Iris pigment epithelial cell (primary cell): ENCODE measurements at places on chromosomes 13 and 19.
A peak's percentile ranks its signal among the peaks of the same experiment; 100 is the strongest.

- DNase-seq: no peak
Observed at GRCh38 chr13:51912511-51913225, 50.9 kb downstream of the CCDC70 start.

- peak; percentile 71 for DNase-seq
Observed at GRCh38 chr13:102873653-102874052, 27.8 kb downstream of the ERCC5 start.

DNA sequence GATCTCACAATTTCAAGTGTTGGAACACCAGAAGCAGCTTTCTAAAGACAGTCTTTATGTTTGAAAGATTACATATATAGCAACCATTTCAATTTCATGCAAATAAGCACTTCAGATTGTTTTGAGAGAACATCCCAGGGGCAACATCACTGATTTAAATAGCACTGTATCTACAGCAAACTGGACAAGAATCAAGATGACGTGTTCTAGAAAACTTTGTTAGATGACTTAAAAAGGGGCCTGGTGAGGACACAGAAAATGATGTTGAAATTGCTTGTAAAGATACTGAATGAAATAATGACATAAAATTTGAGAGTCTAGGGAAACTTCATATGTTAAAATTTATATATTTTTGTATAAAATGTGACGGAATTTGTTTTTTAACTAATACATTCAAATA, 277.1 kb downstream of the KLF12 start:
- no peak for DNase-seq

DNA sequence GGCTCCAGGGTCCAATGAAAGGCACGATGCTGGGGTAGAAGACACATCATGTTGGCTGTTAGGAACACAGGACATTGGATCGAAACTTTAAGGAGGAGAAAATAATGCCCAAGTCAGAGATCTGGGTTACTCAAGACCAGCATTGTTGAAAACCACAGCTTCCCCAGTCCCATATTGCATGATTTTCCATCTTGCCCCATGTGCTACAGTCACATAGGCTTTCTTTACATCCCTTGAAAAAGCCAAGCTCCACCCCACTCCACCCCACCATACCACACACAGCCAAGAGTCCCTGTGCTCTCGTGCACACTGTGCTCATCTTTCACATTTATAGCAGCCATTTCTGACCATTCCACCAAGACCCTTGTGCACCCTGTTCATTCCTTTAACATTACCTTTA, 636.2 kb downstream of the DIAPH3 start:
- no peak for DNase-seq

DNA sequence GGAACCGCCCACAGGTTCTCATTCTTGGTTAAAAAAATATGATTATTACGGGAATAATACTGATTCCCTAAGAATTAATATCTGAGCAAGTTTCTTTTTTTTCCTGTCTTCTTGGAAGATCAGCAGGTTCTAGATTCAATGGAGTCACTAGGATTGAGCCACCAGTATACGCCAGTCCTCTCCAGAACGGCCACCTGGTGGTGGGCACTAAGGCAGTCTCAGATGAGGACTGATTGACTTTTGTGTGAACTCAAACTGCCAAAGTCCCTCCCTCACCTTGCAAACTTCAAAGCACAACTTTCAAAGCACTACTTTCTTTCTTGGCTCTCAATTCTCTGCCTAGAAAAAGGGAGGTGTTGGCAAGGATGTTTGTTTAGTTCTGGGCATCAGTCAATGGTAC, 33.3 kb upstream of the ALOX5AP start:
- no peak for DNase-seq

GRCh38 chr19:29606420-29606747, 301 bp downstream of the POP4 start:
- no peak for DNase-seq

DNA sequence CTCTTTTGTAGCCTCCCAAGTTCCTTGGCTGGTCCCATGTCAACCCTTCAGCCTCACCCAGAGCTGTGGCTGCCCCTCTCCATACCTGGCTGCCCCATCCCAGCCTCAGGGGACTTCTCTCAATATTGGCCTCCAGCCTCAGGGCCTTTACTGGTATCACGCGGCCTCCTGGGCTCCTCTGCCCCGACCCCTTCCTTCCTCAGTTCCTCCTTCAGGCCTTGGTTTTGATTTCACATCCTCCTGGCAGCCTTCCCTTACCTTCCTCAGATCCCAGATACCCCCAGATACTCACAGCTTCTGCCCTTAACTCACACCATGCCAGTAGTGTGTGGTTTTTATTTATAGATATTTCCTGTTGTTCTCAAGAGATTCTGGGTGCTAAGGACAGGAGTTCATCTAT, 12.8 kb upstream of the SCN1B start:
- no peak for DNase-seq

- DNase-seq: no peak
Observed at GRCh38 chr13:20526664-20527063, 1.0 kb upstream of the CRYL1 start.

DNA sequence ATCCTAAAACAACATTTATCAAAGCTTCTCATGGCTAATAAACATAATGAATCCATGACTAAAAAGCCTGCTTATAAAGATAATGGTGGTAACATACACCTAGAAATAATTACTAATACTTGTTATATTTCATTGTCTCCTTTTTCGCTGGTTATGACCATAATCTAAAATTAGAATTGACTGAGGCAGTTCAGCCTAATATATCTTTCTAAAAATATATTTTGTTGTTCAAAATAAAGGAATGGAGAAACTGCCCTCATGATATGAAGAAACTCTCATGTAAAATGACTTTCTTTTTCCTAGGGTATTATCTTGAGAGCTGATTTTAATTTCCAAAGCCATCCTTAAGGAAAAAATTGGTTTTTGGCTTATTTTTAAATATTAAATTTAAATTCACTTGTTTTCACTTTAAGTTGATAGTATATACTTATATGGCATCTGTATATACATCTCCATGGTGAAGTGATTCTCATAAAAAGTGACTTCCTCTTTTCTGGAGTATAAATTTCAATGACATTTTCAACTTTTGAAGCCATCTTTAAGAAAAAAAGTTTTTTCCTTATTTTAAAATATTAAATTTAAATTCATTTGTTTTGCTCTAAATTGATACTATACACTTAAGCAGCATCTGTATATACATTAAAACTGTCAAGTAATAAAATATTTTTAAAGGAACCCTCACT, 204.6 kb downstream of the VWA8 start:
- no peak for DNase-seq

DNA sequence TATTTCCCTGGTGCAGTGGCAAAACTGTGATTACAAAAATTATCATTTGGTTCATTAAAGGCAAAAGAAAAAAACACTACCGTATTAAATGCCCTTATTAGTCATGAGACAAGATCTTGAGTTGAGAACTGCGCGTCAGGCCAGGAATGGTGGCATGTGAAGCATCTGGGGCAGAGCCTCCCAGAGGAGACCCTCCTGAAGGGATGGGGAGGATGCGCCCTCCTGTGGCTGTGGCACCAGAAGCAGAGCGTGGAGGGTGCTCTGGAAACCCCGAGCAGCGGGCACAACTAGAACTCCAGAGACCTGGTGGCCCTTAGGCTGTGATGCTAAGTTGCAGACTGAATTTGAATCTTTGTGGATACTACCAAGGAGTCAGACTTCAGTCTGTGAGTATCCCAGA, 11.5 kb downstream of the CUL4A start:
- no peak for DNase-seq

GRCh38 chr13:112905619-112905989, 63.4 kb upstream of the MCF2L start:
- no peak for DNase-seq

DNA sequence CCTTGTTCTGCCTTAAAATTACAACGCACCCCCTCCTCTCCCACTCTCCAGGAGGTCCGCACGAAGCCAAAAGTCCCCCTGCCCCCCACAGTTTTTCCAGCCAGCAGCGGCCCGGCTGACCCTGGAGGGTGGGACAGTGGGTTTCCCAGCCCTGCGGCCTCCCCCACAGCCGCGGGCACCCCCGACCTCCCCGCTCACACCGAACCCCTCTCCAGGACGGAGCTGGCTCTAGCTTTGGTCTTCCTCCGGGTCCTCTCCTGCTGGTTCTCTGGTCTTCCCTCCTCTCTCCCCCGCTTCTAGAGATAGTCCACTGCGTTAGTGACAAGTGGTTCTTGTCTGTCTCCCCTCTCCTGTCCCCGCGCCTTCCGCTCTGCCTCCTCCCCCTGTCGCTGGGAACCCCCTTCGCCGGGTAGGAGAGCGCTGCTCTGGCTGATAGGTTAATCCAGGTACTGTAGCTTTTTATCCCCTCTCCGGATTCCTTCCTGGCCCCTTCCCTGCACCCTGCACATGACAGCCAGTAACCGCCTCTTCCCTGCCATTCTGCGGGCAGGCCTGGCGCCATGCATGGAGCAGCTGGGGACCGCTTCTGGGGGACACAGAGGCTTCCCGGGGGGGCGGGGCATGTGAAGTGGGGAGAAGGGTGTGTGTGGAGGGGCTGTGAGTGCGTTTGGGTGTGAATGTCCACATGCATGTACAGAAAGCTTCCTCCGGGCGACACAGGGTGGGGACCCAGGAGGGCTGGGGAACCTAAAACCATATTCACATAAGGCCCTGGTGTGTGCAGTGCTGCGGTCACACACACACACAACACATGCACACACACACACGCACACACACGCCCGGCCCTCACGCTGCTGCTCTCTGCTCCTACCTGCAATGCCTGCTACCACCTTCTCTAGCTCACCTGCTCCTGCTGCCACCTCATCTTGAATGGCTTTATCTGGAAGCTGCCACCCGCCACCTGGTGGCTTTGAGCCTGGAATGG, 17.2 kb downstream of the PRR36 start:
- DNase-seq: no peak
